Thymus (tissue), 14 donors: ENCODE measurements at places on chromosomes 12 and 14. TPM values are rescaled to one million over a fixed set of nuclear protein-coding genes. Genes with fewer than 3 reads are reported as not detected.

DNA sequence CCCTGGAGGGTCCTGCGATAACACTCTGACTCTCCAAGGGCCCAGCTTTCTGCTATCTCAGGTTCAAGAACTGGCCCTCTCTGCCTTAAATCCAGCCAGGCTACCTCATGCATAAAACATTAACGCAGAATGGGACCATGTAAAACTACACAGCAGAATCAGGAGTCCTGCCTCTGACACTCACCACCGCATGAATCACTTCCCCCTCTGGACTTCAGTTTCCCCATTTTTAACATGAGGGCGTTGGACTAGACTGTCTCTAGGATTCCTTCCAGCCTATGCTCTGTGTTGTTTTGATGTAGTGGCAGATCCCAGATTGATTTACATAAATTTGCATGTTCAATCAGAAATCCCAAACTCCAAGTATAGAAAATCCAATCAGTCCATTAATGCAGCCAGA lies 3.3 kb downstream of the NCKAP5L start:
- no peaks in the 10 kb centered on the region for H3K27me3 ChIP-seq
- no peak overlapping the region for H3K4me3 ChIP-seq
- H3K4me1 ChIP-seq, result peaks cover 59% of the 10 kb centered on the region
- peak overlapping the region; percentile 66 for H3K27ac ChIP-seq
- H3K36me3 ChIP-seq, result peaks cover 11% of the 10 kb centered on the region

DNA sequence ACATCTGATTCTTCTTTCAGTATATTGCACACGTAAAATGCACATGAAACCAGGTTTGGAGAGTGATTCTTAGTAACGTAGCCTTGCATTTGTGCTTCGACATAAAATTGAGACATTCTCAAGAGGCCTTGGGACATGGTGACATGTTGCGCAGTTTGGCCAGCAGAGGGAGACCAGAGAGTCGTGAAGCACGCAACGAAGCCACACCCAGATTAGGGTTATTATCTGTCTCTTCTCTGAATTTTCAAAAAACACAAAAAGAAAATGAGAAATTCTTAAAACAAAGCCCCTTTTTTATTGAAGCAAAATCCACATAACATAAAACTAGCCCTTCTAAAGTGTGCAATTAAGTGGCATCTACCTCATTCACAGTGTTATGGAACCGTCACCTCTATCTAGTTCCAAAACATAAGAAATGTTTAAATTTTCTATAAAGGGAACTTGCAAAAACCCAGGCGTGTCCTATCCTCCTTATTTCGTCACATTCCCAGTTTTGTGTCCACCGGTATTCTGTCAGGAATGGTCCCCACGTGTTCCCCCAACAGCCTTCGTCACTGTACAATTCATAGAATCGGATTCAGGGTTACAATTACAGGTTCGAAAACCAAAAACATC lies 108.8 kb upstream of the ATF7IP start:
- DNase-seq, result peak; percentile 86
- H3K27me3 ChIP-seq, result no peaks in the 10 kb centered on the region
- H3K27ac ChIP-seq, result peak overlapping the region; percentile 90
- peaks cover 39% of the 10 kb centered on the region for H3K4me1 ChIP-seq
- H3K4me3 ChIP-seq, result no peak overlapping the region
- H3K36me3 ChIP-seq, result no peaks in the 10 kb centered on the region

IQSEC3 gene
- total RNA-seq, result 0.99 TPM

DNA sequence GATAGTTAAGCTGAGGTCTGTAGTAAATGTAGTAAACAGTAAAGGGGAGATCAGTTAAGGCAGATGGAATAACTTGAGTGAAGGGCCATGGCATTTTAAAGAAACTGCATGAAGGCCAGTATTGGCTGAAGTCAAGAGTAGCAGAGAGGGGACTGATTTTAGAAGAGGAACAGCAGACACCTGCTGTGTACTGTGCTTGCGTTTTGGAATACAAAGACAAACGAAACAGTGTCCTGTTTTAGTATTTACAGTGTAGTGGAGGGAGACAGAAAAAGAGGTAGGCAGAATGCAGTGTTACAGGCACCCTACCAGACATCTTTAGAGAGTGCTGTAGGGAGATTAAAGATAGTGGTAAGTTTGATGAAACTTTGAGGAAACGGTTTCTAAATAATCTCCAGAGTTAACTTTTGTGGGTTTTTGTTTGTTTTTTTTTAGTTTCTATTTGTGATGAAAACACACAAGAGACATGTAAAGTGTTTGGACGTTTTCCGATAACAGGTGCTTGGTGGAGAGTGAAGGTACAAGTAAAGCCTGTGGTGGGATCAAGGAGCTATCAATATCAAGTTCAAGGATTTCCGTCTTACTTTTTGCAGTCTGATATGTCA lies 2.1 kb downstream of the HELB start:
- no peak for DNase-seq
- H3K4me1 ChIP-seq, result peaks cover 18% of the 10 kb centered on the region
- no peaks in the 10 kb centered on the region for H3K36me3 ChIP-seq
- H3K4me3 ChIP-seq, result peak overlapping the region; percentile 81

CKAP4 gene
- total RNA-seq, result 6.8 TPM

GRCh38 chr14:76112889-76113624 lies 38.7 kb upstream of the GPATCH2L start:
- no peaks in the 10 kb centered on the region for H3K4me1 ChIP-seq
- H3K4me3 ChIP-seq, result no peak overlapping the region
- no peaks in the 10 kb centered on the region for H3K27me3 ChIP-seq
- H3K27ac ChIP-seq, result no peak overlapping the region
- DNase-seq, result no peak
- H3K36me3 ChIP-seq, result no peaks in the 10 kb centered on the region

GRCh38 chr12:42128327-42128726 lies 16.3 kb downstream of the GXYLT1 start:
- H3K4me1 ChIP-seq, result no peaks in the 10 kb centered on the region
- H3K27me3 ChIP-seq, result no peaks in the 10 kb centered on the region
- DNase-seq, result no peak
- no peak overlapping the region for H3K27ac ChIP-seq
- no peaks in the 10 kb centered on the region for H3K36me3 ChIP-seq

IFNG-AS1 gene
- total RNA-seq, result 1.3 TPM

CACNA2D4 gene
- 5.1 TPM for total RNA-seq

DNA sequence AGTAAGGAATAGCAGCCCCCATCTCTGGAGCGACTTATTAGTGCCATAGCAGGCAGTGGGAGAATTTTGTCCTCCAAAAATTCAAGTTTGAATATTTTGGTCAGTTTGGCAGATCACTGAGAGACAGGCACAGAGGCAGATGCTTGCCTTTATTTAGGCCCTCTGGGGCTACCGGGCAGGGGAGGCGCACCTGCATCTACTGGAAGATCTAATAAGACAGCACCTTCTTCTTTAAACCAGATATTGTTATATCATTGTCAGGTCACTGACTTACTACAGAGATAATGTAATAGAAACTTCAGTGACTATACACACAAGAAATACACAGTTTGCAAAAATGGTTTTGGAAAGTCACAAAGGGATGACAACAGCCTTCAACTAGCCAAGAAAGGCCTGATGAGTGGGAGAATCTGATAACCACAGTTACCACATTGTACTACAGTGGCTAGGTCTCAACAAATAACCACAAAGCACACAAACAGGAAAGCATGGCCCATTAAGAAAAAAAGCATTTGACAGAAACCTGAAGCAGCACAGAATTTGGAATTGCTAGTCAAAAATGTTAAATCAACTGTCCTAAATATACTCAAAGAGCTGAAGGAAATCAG lies 56.8 kb downstream of the CDK17 start:
- no peaks in the 10 kb centered on the region for H3K27me3 ChIP-seq
- H3K4me1 ChIP-seq, result peaks cover 5% of the 10 kb centered on the region
- no peak for DNase-seq
- no peak overlapping the region for H3K4me3 ChIP-seq

RIMKLB gene
- total RNA-seq, result 44.1 TPM

- H3K4me1 ChIP-seq, result peaks cover 11% of the 10 kb centered on the region
- H3K27me3 ChIP-seq, result no peaks in the 10 kb centered on the region
- no peak overlapping the region for H3K4me3 ChIP-seq
- no peak overlapping the region for H3K27ac ChIP-seq
- H3K36me3 ChIP-seq, result peaks cover 18% of the 10 kb centered on the region
Measured at GRCh38 chr14:105432657-105433056, 13.0 kb downstream of the MTA1 start.

- H3K4me3 ChIP-seq, result no peak overlapping the region
- H3K27ac ChIP-seq, result no peak overlapping the region
Measured at GRCh38 chr12:53091756-53092155, 5.7 kb upstream of the IGFBP6 start.

DNA sequence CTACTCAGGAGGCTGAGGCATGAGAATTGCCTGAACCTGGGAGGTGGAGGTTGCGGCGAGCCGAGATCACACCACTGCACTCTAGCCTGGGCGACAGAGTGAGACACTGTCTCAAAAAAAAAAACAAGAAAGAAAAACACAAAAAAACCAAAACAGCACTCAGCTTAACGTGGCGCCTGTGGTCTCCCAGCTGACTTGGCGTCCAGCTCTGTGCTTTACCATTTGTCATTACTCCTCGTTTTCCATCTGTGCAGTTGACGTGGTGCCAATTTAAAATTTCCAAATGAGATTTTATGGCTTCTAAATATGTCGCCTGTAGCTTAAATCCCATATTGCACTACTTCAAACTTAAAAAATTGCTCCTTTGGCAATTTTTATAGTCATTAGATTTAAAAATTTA lies 2.0 kb downstream of the MGP start:
- H3K4me3 ChIP-seq, result no peak overlapping the region
- H3K4me1 ChIP-seq, result peaks cover 9% of the 10 kb centered on the region
- H3K27me3 ChIP-seq, result no peaks in the 10 kb centered on the region
- H3K27ac ChIP-seq, result no peak overlapping the region
- no peaks in the 10 kb centered on the region for H3K36me3 ChIP-seq
- DNase-seq, result no peak

DNA sequence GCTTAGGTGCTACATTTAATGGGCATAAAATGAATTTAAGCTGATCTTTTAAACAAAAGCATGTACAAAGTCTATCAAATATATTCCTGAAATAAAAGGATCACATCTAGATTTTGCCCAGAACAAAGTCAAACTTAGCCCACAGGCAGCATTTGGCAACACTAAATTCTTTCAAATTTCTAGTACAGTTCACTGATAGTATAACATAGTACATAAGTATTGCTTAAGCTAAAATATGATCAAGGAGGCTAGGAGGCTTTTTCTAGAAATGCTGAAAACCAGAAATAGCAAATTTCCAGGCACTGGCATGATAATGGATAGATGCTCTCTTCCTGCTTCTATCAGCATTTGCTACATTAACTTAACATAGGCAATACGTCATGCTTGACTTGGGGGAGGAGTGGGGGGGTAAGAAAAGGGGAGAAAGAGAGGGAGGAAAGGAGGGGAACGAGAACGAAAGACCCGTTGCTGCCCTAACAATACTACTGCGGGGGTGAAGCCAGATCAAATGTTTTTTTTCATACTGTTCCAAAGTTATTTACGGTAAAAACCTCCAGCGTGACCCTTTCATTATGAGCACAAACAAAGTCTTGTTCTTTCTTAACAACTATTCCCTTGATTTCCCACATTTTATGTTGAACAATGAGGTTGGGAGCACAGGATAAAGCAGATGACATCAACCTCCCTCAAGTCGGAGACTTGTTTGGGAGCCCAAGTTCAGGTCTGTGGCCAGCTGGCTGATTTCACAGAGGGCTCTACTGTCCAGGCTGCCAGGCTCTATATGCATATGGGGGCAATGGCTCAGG lies 10.6 kb downstream of the TMED10 start:
- H3K4me1 ChIP-seq, result peaks cover 20% of the 10 kb centered on the region
- no peaks in the 10 kb centered on the region for H3K27me3 ChIP-seq
- H3K4me3 ChIP-seq, result no peak overlapping the region
- no peak for DNase-seq

MARK3 gene
- total RNA-seq, result 50.8 TPM

DNA sequence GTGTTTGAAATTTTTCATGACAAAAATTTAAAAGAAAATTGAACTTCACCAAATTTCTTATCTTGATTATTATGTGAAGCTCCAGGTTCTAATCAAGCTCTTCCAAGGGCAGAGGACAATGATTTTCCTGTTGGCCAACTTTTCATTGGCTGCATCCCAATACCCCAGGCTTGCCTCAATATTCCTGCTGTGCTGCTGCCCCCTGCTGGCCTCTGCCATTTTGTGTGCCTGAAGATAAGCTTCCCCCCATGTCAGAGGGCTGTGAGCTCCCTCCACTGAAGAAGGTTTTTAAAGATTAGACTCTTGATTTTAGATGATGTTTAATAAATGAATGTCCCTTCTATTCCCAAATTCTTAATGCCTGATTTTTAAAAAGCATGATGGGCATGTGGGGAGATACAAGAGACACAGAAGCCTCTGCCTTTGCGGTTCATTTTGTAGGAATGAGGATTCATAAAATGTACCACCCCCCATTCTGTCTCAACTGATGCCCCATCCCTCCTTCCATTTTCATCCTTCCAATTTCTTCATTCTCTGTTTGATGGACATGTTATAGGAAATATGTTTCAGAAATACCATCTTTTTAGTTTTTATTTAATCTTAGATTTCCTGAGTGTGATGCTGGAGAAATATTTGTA lies 76.7 kb upstream of the RGS6 start:
- no peak overlapping the region for H3K4me3 ChIP-seq
- no peaks in the 10 kb centered on the region for H3K27me3 ChIP-seq
- no peaks in the 10 kb centered on the region for H3K4me1 ChIP-seq
- peak; percentile 7 for DNase-seq
- no peak overlapping the region for H3K27ac ChIP-seq
- no peaks in the 10 kb centered on the region for H3K36me3 ChIP-seq

ACOT6 gene
- total RNA-seq, result not detected

GRCh38 chr12:120183211-120183631 lies 11.3 kb downstream of the GCN1 start:
- H3K4me1 ChIP-seq, result no peaks in the 10 kb centered on the region
- no peak overlapping the region for H3K4me3 ChIP-seq
- H3K27me3 ChIP-seq, result no peaks in the 10 kb centered on the region
- no peak overlapping the region for H3K27ac ChIP-seq

- no peak overlapping the region for H3K27ac ChIP-seq
- DNase-seq, result no peak
- no peaks in the 10 kb centered on the region for H3K4me1 ChIP-seq
- H3K4me3 ChIP-seq, result no peak overlapping the region
- H3K36me3 ChIP-seq, result peaks cover 3% of the 10 kb centered on the region
Measured at GRCh38 chr12:32115404-32116104, 8.9 kb downstream of the BICD1 start.

DNA sequence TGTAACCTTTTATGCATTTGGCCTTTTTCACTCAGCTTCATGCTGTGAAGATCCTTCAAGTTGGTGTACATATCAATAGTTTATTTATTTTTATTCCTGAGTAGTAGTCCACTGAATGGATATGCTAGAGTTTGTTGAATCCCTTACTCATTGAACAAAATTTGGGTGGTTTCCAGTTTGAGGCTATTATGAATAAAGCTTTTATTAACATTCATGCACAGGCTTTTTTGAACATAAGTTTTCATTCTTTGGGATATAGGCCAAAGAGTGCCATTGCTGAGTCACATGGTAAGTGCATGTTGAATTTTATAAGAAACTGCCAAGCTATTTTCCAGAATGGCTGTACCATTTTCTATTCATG lies 59.5 kb upstream of the CAPRIN2 start:
- H3K4me1 ChIP-seq, result no peaks in the 10 kb centered on the region
- no peak overlapping the region for H3K4me3 ChIP-seq
- H3K27ac ChIP-seq, result no peak overlapping the region
- no peaks in the 10 kb centered on the region for H3K36me3 ChIP-seq
- no peak for DNase-seq
